ENCODE measurements at places on chromosomes 3 and 15.
A peak's percentile ranks its signal among the peaks of the same experiment; 100 is the strongest.

- no peak for DNase-seq
Observed at GRCh38 chr15:97096303-97096835, 765.9 kb downstream of the NR2F2 start.

DNA sequence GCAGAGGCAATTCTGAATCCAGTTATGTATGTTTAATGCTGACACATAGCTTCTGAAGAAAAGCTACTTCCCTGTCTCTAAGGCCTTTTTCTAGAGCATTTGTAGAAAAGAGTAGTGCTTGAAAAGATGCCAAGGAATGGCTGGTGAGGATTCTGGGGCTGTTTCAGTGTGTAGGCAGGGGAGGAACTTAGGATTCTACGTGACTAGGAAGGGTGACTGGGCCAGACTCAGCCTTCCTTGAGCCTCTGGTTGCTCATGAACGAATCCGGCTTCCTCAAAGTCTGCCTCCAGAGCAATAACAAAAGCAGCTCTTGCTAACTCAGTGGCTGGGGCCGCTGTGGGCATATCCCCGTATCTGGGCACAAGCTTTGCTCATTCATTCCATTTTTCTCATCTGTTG lies 104.8 kb upstream of the WNT5A start:
- DNase-seq, result no peak

DNA sequence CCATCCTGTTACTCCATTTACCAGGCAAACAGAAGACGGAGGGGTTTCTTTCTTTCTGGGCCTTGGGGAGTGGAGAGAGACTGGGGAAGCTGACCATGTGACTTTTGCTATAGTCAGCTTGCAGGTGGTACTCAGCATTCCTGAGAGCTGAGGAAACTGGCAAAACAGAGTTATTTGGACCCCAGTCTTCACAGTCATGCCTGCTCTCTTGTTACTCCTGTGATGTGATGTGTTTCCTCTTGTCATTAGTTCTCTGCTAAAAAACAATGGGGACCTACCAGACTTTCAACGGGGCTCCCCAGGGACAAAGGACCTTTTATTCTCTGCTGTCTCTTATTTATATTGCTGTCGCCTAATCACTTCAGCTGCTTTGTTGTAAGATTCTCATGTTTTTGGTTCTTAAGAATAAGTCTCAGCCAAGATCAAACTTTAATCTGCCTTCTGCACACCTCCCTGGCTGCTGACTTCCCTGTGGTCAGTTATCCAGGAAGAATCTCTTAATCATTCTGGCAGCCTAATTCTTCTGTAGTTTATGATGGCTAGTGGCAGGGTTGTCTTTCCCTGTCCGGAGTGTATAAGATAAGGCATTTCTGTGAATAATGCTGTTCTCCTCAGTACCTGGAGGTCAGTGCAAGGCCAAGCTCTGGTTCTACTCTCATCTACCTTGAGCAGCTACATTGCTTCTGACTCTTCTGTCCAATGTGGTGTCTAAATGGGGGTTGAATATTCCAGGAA lies 8.8 kb downstream of the STARD9 start:
- DNase-seq, result no peak

- DNase-seq, result no peak
Observed at GRCh38 chr15:73866881-73867410, 6.4 kb upstream of the TBC1D21 start.

DNA sequence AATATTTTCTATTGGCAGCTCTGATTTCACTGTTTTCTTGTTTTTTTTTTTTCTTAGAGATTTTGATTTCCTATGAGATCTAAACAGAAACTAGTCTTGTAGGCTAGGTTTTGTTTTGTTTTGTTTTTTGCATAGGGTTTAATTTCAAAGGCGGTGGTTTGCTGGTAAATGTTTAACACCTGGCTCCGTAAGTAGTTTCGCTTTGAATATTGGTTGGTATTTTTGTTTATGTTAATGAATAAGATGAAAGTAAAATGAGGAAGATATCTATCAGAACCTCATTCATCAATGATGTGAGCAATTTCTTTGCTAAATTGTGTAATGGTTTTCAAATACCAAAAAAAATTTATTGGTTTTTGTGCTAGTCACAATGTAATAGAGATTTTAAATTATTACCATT lies 39.7 kb upstream of the TM4SF1 start:
- no peak for DNase-seq

DNA sequence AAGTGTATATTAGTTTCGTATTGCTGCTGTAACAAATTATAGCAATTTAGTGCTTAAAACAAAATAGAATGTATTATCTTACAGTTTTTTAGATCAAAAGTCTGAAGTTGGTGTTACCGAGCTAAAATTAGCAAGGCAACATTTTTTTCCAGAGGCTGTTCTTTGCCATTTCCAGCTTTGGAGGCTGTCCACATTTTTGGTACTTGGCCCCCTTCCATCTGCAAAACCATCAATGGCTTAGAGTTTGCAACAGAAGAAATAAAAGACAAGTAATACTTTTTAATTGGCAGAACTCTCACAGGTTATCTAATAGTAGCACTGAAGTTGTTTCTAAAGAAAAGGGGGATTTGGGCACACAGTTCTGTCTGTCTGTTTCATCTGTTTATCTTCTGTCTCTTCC lies 1248.5 kb downstream of the ROBO1 start:
- no peak for DNase-seq

GRCh38 chr3:197178998-197179397 lies 119.4 kb downstream of the DLG1 start:
- no peak for DNase-seq

DNA sequence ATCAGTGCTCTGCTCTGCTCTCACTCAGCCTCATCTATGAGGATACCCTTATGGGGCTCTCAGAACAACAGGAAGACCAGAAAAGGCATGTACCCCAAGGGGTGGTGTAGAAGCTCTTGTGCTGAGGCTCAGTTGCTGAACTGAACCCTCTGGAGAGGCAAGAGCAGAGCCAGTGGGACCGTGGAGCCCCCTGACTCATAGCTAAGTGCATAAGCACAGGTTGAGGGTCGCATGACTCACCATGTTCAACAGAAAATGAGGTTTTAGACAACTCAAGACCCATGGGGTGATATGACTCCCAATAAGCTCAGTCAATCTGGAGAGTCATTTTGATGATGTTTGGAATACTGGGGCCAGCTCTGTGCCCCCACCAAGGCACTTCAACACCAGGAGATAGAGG lies 37.3 kb downstream of the CRYGS start:
- DNase-seq, result no peak

GRCh38 chr15:88803241-88803919 lies at the start of gene ACAN:
Gene ACAN (plus strand): TSS chr15:88803436. CDS start chr15:88836207, 32,771 bp downstream.
- no peak for DNase-seq

DNA sequence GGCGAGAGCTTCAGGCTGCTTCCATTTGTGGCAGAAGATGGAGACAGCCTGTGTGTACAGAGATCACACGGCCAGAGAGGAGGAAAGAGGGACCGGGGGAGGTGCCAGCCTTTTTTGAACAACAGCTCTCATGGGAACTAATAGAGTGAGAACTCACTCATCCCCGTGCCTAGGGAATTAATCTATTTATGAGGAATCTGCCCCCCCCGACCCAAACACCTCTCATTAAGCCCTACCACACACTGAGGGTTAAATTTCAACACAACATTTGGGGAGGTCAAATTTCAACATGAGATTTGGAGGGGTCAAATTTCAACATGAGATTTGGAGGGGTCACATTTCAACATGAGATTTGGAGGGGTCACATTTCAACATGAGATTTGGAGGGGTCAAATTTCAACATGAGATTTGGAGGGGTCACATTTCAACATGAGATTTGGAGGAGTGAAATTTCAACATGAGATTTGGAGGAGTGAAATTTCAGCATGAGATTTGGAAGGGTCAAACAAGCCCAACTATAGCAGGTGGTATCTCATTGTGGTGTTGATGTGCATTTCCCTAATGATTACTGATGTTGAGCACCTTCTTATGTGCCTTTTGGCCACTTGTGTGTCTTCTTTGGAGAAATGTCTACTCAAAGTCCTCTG lies 20.6 kb upstream of the RFTN1 start:
- no peak for DNase-seq

GRCh38 chr3:52240059-52240885 lies 1.3 kb upstream of the TWF2 start:
- DNase-seq, result peak; percentile 67

DNA sequence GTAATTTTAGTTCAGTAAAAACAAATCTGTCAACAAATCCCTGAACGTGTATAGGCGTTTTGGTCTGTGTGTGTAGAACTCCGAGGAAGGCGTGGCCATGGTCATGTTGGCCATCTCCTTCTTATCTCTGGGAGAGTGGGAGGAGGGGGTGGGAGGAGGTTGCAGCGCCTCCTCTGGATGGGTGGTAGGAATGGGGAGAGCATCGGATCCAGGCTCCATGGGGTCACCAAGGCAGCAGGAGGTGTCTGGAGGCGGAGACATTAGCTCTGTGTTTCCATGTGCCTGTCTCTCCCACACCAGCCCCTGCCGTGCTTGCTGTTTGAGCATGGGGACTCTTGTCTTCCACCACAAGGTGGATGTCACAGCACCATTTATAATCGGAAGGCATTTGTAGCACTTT lies 34.5 kb upstream of the TRPM1 start:
- DNase-seq, result peak; percentile 77

DNA sequence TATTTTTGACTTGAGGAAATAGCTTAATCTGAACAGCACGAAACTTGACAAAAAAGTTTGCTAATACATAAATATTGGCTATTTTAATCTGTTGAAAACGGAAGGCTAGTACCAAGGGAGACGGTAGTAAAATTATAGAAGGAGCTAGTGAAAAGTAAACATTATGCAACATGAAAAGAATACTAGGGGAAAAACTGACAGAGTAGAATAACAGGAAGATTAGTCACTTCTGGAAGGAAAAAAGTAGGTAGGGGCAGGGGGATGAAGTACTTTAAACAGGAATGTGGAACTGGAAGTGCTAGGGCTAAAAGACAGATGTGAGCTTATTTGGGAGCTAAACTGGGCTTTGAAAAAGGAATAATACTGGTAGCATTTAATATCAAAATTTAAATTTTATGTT lies 60.1 kb downstream of the MBNL1 start:
- DNase-seq, result peak; percentile 38

- DNase-seq, result no peak
Observed at GRCh38 chr3:34742151-34742550, 897.2 kb upstream of the ARPP21 start.

DNA sequence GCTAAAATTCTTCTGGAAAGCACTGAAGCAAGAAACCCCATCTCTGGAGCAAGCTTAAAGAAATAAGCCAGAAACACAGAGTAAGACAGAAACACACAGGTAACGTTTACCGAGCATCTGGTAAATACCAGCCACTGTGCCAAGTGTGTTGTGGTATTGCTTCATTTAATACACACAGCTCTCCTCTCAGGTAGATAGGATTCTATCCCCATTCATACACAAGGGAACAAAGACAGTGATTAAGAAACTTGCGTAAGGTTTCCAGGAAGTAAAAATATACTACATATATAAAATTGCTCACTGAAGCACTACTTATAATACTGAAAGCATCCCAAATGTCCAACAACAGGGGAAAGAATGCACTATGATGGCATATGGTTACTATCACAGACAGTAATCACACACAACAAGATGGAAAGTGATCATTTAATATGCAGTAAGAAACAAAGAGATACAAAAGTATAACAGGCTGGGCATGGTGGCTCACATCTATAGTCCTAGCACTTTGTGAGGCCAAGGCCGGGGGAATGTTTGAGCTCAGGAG lies 27.5 kb downstream of the TAMM41 start:
- no peak for DNase-seq

- DNase-seq, result no peak
Observed at GRCh38 chr3:195154793-195155535, 116.0 kb downstream of the XXYLT1 start.

GRCh38 chr3:38588995-38589937 lies 60.2 kb downstream of the SCN5A start:
- DNase-seq, result no peak

DNA sequence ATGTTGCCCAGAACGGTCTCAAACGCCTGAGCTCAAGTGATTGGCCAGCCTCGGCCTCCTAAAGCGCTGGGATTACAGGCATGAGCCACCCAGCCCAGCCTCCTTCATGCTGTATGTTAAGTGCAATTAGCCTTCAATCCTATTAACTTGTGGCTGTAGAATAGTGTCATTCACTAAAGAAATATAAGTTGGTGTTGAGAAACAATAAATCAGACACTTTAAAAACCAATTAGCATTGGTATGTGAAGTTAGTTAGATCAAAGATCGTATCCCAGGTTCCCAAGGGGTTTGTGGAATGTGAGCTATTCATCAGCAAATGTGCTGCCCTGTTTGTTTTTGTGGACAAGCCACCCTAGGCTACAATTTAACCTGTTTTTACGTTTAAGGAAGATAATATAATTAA lies 11.0 kb upstream of the PIK3CB start:
- DNase-seq, result no peak

- no peak for DNase-seq
Observed at GRCh38 chr3:73710340-73710739, 85.6 kb upstream of the PDZRN3 start.

GRCh38 chr15:33675246-33675645 lies 293.1 kb upstream of the CHRM5 start:
- DNase-seq, result peak; percentile 28

- no peak for DNase-seq
Observed at GRCh38 chr3:183508821-183509220, 46.7 kb downstream of the KLHL6 start.

- DNase-seq, result no peak
Observed at GRCh38 chr3:101133652-101134051, 140.4 kb upstream of the ABI3BP start.

DNA sequence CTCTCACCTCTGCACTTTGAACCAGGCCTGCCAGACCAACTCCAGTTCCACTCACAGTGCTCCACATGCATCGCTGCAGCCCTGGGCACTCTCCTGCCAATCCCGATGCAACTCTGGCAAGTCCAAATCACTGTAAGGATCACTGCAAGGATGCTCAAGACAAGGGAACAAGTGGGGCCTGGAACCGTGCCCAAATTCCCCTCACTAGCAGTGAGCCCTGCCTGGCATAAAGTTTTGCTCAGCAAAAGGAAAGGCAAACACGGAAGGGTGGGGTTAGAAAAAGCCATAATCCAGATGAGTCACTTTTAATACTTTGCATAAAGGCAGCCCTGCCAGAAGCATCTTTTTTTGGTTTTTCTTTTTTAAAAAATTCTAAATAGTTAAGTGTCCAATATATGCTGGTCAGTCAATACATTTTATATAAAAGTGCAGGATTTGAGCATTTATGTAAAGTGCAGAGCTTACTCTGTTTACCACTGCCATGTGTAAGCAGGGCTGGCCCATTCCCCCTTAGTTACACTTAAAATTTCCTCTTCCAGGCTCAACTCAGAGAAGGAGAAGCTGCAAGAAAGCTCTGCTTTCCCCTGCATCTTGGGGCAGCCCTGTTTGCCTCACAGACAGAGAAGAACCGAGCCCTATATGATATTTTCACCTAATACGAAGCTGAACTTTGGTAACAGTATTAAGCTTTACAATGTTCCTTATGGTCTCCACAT lies 102.2 kb downstream of the CD47 start:
- DNase-seq, result no peak

GRCh38 chr3:104992676-104993075 lies 374.0 kb upstream of the ALCAM start:
- DNase-seq, result no peak

DNA sequence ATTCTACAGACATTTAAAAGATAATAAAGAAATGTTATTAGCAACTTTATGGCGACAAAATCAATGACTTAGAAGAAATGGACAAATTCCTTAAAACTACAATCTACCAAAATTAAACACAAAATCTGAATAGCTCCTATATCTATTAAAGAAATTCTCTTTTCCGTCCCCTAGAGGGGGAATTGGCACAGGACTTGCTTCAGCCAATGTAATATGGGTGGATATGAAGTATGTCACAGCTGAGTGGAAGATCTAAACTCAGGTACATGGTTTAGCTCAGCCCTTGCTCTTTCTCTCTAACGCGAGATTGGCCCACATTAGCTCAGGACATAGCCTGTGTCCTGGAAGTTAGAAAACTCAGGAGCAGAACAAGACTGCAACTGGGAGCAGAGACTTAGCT lies 79.3 kb downstream of the DNAH12 start:
- no peak for DNase-seq

Measured in DMS53 (cell line).